ENCODE measurements at places on chromosomes 16 and 17. TPM values are rescaled to one million over a fixed set of nuclear protein-coding genes. Genes with fewer than 3 reads are reported as not detected.

DNAAF1 gene
- total RNA-seq = 0.34 TPM

RCVRN gene
- 0.28 TPM for total RNA-seq

- no peak for DNase-seq
Measured at GRCh38 chr17:34051046-34051445, 204.0 kb upstream of the CCL2 start.

GRCh38 chr16:81460075-81460474 is 15.5 kb downstream of the CMIP start:
- DNase-seq = no peak

GRCh38 chr17:30347488-30347887 is 13.6 kb upstream of the TMIGD1 start:
- DNase-seq = no peak

TAF15 gene
- total RNA-seq = 112 TPM

GRCh38 chr16:19578378-19578971 is 23.0 kb downstream of the VPS35L start:
- no peak for DNase-seq

DNA sequence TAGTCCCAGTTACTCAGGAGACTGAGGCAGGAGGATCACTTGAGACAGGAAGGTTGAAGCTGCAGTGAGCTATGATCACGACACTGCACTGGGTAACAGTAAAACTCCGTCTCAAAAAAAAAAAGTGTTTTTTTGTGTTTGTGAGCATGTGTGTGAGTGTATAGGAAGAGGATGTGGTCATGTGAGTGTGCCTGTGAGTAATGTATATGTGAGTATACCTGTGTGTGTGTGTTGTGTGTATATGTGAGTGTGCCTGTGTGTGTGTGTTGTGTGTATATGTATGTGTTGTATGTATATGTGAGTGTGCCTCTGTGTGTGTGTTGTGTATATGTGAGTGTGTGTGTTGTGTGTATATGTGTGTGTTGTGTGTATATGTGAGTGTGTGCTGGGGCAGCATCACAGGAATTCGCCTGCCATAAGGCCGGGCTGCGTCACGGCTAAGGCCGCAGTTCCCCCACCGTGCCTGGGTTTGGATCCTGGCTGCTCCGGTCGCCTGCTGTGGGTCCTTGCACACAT is 21.4 kb upstream of the NPTX1 start:
- DNase-seq = no peak

RAB40B gene
- 29.4 TPM for total RNA-seq

DNA sequence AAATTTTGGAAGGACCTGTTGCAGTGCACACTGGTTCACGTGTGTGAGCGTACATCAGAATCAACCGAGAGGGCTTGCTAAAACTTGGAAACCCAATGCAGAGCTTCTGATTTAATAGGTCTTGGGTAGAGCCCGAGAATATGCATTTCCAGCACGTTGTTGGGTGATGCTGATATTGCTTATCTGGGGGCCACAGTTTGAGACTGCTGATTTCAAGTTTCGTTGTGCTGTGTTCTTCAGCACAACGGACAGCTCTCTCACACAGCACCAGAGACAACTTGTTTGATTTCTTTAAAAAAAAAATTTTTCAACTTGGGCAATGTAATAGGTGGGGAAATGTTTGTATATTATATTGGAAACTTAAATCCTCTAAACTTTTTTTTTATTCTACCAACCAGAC is 9.4 kb downstream of the OR4D2 start:
- DNase-seq = no peak

DNA sequence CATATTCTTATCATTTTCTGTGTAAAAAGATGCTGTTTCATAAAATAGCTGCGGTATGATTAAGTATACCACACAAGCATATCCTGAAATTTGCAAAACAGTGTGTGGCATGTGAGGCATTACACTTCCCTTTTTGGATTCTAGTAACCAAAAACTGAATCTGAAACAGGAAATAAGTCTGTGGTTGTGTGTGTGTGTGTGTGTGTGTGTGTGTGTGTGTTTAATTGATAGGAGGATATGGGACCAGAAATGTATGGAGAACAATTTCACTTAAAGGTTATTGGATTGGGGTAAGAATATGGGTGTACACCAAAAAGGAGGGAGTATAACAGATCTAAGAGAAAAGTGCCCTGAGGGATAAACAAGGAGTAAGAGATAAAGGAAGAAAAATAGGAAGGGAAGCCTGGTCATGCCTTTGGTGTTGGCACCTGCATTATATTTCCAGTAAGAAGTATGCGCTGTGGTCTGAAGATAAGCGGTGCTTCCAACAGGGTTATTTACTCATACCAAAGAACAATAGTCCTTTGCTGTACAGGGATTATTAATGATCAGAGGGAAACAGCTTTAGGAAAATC is 4.0 kb downstream of the LYRM1 start:
- DNase-seq = no peak

- DNase-seq = no peak
Measured at GRCh38 chr16:25092441-25092840, 19.1 kb upstream of the LCMT1 start.

- no peak for DNase-seq
Measured at GRCh38 chr16:10128397-10129258, 53.6 kb downstream of the GRIN2A start.

All from left colon (tissue), 2 donors.